HAP-1 (cell line): ENCODE measurements at places on chromosomes 5 and 9.

DNA sequence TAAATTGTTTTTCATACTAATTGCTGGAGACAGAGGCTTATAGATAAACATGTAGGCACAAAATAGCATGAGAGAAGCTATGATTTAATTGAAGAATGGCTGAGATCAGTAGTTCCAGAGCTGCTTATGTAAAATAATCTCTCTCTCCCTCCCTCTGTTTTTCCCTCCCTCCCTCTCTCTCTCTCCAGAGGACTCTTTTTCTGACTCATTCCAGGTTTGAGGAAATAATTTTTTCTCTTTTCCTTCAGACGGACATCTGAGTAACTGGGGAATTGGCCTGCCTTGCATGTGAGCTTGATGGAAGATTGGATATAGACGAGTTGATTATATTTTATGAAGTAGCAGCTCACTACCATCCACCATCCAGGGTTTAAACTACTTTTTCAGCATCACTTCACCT is 35.5 kb downstream of the KCTD16 start:
- no peak for DNase-seq

DNA sequence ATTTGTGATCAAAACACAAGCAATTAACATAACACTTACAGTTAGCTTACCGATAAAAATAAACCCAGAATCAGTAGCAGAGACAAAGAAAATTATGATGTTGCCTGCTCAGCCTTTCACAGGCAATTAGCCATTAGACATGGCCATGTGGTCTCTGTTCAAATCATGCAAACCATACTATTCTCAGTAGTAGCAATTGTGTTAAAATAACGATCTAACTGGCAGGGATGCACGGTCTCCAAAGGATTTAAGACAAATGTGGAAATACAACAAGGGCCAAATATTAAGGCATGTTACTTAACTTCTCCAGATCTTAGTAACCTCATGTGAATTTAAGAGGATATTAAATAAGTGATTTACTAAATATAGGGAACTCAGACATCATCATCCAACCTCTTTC is 59.5 kb downstream of the PTBP3 start:
- no peak for DNase-seq

DNA sequence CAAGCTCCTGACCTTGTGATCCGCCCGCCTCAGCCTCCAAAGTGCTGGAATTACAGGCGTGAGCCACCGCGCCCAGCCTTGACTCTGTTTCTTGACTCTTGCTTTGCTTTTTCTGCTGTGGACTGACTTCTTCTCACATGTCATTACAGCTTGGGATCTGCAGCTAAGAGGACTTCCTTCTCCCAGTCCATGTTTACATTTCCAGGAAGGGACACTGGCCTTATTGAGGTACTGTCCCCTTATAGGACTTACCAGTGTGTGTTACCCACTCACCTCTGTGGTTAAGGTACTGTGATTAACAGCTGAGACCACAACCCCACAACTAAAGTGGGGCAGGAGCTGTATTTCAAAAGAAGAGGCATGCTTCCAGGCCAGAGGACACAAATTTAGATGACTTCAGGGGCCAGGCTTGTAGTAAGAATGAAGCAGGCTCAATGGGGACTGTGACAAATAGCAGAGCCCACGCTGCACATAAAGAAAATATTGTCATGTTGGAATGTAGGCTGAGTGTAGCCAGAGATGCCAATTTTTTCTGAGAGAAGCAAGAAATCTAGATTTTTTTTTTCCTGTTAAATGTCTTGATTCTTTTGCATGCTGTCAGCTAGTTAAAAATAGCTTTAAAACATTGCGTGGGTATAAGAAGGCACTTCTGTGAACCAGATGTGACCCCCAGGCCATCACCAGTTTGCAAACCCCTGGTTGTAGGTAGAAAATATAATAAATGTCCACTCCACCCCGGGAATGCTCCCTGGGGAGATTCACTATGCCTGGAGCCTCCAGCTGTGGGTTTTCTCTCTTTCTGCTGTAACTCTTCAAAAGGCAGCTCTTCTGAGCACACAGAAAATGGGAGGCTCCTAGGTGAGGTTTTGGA is 75.0 kb downstream of the PTPDC1 start:
- no peak for DNase-seq

DNA sequence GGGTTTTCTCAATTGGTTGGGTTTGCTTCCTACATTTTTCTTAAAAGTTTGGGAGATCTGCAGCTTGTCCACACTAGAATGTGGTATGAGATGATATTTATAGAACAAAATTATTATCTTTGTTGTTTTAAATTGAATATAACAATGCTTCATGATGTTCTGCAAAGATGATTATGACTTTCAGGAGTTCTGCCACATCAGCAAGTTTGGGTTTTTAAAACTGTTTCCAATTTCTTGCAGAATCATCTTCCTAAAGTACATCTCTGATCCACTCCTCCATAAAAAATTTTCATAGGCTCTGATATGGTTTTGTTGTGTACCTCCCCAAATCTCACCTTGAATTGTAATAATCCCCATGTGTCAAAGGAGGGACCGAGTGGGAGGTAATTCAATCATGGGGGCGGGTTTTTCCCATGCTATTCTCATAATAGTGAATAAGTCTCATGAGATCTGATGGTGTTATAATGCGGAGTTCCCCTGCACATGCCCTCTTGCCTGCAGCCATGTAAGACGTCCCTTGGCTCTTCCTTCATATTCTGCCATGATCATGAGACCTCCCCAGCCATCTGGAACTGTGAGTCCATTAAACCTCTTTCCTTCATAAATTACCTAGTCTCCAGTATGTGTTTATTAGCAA is 119.1 kb upstream of the PTGER4 start:
- DNase-seq: no peak

GRCh38 chr5:36688722-36689121 is 82.3 kb downstream of the SLC1A3 start:
- DNase-seq: peak; percentile 50

- DNase-seq: no peak
Measured at GRCh38 chr5:79301046-79301712, 65.2 kb downstream of the JMY start.

DNA sequence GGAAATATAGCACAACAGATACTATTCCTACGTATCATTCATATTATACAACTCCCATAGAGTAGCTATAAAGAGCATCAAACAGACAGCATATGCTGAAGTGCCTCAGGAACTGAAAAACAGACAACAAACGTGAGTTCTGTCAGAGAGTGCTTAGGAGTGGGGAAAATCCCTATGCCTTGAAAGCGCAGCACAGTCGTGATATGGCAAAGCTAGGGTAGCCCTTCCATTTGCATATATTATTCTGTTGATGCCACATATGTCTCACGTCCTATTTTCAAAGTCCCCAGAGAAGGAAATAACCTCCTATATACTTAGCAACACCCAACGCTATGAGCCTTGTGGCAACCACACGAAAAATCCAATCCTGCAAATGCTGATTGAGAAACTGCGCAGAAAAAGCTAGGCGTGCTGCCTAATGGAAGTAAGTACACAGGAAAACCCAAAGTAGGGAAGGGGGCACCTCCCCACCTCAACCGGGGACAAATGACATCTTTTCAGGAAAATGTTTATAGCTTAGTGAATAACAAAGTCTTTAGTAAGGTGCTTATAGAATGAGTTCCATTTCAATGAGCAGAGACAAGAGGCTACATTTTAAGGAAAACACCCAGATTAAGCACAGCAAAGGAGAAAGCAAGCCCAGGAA is 105.1 kb downstream of the MED10 start:
- no peak for DNase-seq

- no peak for DNase-seq
Measured at GRCh38 chr5:77400645-77401044, 91.5 kb downstream of the WDR41 start.

GRCh38 chr9:116032683-116033440 is 120.7 kb upstream of the PAPPA start:
- DNase-seq: no peak

- peak; percentile 84 for DNase-seq
Measured at GRCh38 chr9:105138306-105138801, 106.1 kb upstream of the SLC44A1 start.

- DNase-seq: no peak
Measured at GRCh38 chr5:181100121-181100875, 30.7 kb downstream of the OR2V1 start.

- DNase-seq: no peak
Measured at GRCh38 chr9:123738648-123739047, 191.3 kb downstream of the DENND1A start.

GRCh38 chr5:39190311-39191102 is 28.9 kb downstream of the FYB1 start:
- DNase-seq: no peak

DNA sequence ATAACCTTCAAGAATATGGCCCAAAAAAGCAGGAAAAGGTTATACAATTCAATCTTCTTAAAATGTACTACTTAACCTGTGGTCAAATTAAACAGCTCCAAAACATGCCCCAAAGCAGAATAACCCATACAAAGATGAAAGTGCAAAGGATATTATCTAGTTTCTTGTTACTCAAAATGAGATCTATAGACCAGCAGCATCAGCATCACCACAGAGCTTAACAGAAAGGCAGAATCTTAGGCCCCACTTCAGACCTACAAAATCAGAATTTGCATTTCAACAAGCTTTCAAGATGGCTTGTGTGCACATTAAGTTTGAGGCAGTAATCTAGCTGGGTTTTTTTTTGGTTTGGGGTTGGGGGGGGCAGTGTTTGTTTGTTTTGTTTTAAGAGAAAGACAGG is 54.0 kb downstream of the SCAI start:
- DNase-seq: no peak

DNA sequence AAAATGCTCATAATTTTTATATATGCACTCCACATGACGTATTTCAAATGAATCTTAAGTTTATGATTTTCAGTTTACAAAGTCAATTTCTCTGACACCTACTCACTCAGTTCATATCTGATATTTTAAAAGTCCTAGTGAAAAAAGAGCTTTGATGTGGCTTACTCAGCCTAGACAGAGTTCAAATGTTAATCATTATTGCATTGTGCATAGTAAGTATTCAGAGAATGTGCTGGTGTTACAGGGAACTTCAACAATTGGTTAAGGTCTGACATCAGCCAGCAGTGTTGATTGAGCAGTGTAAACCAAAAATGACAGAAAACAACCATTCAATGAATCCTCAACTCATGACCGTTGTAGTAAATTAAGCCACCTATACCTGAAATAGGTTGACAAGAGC is 147.2 kb upstream of the LHFPL2 start:
- DNase-seq: peak; percentile 39

DNA sequence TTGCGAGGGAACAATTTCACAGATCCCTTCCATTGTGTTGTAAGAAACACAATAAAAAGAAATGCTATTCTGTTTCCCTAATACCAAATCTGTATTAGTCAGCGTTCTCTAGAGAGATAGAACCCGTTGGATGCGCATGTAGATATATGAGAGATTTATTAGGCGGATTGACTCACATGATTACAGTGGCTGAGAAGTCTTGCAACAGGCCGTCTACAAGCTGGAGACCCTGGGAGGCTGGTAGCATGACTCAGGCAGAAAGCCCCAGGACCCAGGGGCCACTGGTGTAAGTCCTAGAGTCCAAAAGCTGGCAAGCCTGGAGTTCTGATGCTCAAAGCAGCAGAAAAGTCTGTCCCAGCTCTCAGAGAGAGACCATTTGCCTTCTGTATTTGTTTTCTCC is 18.4 kb upstream of the IL17B start:
- no peak for DNase-seq

DNA sequence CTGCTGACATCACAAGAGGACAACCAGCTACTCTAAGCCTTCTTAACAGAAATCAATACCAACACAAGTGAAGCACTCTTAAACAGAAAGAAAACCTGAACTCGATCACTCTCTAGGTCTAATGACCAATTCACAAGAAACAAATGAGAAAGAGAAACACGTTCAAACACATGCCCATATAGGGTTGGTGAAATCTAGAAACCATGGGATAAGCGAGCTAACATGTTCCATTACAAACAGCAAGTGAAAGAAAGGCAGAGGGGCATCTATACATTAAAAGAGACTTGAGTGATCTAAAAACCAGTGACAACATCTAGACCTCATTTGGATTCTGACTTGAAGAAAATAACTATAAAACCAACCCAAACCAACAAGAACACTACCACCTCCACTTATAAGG is 74.9 kb upstream of the RETREG1 start:
- no peak for DNase-seq

GRCh38 chr5:143019614-143020515 is 249.7 kb downstream of the ARHGAP26 start:
- no peak for DNase-seq

DNA sequence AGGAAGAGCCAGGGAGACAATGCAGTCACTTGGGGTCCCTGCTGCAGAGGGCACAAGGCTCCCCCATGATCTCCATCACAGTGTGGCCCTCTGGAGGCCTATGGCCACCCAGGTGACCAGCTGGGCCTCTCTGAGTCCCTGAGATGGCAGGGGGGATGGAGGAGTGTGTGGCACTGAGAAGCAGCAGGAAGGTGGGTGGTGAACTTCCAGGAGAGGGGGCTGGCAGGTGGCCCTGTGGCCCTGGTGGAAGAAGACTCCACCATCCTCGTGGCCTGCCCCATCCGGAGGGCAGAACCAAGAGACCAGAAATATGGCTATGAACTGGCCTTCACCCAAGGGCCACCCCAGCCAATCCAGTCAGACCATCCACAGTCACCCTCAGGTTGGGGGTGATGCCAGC is 31.7 kb upstream of the AFAP1L1 start:
- no peak for DNase-seq

GRCh38 chr9:100602342-100602801 is 24.5 kb downstream of the CAVIN4 start:
- DNase-seq: peak; percentile 76

GRCh38 chr9:103355000-103355399 is 359.9 kb downstream of the CYLC2 start:
- DNase-seq: no peak

- DNase-seq: no peak
Measured at GRCh38 chr5:159227452-159227851, 18.1 kb upstream of the RNF145 start.

DNA sequence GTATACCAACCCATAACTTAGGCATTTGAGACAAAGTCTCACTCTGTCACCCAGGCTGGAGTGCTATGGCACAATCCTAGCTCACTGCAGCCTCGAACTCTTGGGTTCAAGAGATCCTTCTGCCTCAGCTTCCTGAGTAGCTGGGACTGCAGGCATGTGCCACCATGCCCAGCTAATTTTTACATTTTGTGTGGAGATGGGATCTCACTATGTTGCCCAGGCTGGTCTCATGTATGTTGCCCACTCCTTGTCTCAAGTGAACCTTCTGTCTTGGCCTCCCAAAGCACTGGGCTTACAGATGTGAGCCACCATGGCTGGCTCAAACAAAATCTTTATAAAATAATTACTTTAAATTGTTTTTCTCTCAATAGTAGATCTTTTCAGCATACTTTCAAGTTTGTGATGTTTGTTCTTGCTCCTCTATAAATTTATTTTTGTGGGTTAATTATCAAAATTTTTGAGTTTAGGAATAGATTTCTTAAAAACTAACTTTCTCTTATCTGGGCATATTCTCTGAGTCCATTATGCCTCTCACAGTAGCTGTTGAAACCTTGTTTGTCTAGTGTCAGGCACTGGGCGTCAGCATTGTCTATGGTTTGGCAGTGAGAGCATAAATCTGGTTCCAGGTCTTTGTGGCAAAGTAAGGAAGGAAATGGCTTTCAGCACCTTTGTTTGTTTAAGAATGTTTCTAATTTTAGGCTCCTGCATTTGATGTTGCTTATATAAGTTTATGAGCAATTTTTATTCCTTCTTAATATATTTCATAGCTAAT is 38.7 kb downstream of the NLN start:
- no peak for DNase-seq

GRCh38 chr9:38089387-38090165 is 20.5 kb upstream of the SHB start:
- no peak for DNase-seq

GRCh38 chr9:125462861-125463291 is 201.2 kb downstream of the GAPVD1 start:
- peak; percentile 73 for DNase-seq
